Erythroblast (primary cell): ENCODE measurements at places on chromosomes 4 and X.

- no peak for DNase-seq
Measured at GRCh38 chr4:54823616-54824015, 165.9 kb downstream of the KIT start.

DNA sequence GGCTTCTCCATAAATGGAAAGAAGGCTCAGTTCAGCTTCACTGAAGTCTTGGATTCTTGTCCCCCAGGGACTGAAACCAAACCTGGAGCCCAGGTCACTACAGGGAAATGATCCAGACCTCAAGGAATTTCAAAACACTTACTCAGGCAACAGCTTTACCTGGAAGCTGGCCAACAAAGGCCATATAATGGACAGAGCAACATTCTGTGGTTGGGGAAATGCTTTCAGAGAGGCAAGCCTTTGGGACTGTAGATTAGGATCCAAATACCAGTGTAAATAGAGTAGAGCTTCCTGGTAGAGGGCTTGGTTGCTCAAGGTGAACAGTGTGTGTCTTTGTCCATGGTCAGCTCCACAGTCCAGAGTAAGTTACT is 57.0 kb upstream of the PROM1 start:
- no peak for DNase-seq

DNA sequence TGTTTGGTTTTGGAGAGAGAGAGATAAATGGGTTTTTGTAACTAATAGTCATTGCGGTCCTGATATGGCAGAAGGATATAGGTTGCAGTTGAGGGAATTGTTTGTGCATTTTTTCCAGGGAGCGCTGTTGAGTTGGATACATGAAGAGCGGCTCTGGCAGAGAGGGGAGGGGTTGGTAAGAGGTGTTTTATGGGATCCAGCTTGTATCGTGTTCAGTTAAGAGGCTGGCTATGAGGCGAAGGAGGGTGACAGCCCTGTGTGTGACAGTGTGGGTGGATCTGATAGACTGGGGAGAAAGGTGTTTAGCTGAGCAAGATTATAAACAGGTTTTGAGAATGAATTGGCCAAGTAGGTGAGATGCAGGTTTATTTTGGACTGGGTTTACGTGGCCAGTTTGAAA is 1.5 kb downstream of the SPANXN4 start:
- DNase-seq: no peak

DNA sequence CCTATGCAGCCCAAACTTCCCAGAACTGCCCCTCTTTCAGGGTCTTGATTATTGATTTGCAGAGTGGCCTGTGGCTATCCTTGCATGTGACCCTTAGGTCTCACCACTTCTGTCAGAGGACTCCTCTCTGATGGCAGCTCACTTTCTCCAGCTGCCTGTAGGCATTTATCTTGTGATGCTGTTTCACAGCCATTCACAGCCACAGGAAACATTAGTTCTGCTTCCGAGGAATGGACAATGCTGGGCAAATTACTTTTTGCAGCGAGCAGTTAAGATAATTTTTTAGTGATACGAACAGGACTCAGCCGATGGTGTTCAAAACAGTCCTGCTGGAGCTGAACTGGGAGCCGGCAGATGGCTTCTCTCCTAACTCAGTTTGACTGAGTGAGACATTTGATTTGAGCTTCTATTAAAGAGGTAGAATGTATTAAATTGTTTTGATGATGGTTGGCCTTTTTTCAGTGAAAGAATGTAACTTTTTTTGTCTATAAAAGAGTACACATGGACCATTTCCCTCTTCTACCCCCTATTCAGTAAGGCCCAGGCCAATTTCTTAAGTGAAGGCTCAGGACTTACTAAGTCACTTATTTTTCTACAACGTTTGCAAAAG is 58.4 kb upstream of the TMEM150C start:
- DNase-seq: no peak

DNA sequence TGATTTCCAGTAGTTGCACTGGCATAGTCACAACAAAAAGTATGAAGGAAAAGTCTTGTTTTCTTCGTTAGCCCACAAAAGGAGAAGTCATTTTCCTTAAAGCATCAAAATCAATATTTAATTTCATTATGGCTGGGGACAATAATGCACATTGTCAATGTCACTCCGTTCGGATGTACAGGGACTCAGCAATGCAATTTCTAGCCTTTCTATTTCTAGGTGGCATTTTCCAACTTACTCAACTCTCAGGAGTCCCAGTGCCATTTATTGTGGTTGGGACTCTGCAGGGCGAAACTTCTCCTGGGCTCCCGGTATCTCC is 99.6 kb downstream of the CEP135 start:
- no peak for DNase-seq

GRCh38 chrX:120334603-120335002 is 23.3 kb upstream of the TMEM255A start:
- DNase-seq: peak; percentile 22

DNA sequence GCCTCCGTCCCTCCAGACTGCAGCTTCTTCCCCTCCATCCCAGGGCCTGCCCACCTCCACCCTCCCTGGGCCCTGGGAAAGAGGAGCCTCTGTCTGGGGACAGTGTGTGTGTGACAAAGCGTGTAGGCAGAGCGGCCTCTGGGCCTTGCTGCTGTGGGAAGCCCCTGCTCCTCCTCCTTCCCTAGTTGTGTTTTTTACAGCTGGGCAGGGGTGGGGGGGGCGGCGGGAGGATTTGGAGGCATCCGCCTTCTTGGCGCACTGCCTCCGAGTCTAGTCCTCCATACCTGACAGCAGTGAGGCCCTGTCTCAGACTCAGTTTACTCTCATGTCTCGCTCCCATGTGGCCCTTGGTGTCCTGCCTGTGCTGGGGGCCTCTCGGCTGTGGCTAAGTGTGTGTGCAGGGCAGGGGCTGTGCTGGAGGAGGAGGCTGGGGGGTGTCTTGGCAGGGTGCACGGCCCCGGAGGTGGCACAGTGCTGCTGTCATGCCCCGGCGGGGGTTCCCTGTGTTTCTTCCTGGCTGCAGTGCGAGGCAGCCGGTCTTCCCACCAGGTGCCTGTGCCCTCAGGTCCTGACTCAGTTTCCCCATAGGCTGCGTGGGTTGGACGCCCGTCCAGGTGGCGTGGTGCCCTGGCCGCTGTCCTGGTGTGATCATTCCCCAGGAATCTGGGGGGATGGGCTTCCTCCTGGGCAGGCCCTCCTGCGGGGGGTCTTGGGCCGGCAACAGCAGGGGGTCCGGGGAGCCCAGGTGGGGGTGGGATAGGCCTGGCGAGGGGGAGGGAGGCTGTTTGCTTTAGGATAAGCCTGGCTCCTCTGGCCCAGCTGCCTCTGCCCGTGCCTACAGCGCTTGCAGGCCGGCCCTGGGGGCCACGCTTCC is 7.0 kb downstream of the FGFRL1 start:
- no peak for DNase-seq

GRCh38 chr4:72557021-72557420 is 12.0 kb downstream of the ADAMTS3 start:
- no peak for DNase-seq

DNA sequence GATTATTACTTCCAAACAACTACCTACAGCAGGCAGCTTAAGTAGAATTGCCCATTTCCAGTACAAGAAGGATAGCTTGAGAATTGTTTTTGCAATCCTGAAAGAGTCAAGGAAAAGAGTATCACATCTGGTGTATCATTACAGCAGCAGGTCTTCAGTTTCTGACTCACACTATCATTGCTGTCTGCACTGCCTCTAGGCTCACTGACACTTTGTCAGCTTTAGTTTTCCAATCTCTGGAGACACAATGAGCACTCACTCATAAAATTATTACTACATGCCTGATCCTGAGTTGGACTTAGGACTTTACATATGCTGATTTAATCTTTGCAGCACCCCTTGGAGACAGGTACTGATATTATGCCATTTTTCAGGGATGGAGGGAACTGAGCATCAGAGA is 244.6 kb upstream of the BOD1L1 start:
- DNase-seq: no peak

DNA sequence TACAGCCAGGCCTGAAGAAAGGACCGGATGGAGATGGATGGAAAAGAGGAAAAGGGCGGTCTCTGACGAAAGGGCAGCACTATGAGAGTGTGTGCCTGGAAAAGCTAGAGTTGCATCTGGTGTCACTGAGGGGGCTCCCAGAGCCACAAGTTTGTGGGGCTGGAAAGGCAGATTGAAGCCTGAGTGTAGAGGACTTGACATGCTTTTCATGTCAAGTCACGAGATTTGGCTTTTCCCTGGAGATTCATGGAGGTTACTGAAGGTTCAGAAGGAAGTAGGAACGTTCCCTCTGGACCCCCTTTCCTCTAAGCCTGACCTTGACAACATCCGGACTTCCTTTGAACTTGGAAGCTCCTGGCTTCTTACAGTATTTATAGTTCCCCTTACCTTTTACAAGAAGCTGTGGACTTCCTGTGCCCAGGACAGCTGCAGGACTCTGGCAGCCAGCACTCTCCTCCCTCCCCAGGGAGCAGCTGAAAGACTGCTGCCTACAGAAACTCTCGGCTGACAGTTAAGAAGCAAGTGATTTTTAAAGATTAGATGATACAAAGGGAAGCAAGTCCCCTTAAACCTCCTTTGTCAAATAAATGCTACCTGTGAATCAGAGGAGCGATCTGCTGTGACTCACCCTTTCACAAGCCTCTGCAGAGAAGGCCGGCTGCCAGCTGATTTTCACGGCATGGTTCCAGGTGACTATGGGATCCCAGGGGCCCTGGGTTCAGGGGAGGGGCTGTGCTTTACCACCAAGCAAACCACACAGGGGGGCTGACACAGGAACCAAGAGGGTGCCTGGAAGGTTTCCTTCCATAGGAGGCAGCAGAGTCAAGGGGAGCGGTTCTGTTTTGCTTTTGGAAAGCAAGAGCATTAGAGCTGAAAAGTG is 72.9 kb upstream of the STIM2 start:
- DNase-seq: peak; percentile 23

DNA sequence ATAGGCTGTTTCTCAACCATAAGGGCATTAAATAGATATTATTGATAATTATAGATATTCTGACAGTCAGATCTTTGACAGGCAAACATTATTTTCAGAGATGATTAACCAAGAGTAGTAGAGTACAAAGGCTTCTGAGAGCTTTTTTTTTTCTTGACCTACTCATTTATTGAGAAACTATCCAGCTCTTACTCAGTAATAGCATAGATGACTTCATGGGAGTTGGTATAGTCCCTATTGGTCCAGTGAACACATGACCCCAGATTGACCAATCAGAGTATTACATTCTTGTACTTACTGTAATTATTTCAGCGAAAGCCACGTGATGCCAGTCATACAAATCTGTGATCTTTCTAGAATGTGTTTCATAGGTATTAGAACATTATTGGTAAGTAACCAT is 508.7 kb downstream of the FSTL5 start:
- no peak for DNase-seq

GRCh38 chr4:99642725-99643489 is 14.7 kb downstream of the C4orf54 start:
- no peak for DNase-seq
